ENCODE measurements at places on chromosomes 6 and 20.

- DNase-seq = no peak
These were observed 31.7 kb downstream of the PLEKHG1 start for GRCh38 chr6:150631283-150631983.

DNA sequence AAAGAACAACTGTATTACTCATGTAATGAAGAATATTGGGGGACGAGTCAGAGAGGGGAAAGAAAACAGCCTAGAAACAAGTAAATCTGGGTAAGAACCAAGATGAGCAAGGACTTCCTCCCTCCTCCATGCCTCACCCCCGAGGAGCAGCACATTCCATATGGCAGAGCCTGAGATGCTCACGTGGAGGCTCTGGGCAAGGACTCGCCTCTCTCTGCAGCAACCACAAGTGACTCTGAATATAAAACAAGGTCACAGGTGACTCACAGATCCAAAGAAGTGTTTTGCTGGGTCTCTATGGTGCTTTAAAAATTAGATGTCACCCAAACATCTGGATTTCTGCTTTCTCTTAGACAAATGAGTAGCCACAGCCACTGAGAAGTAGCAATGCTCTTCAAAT lies 453.0 kb upstream of the SULF2 start:
- no peak for DNase-seq

DNA sequence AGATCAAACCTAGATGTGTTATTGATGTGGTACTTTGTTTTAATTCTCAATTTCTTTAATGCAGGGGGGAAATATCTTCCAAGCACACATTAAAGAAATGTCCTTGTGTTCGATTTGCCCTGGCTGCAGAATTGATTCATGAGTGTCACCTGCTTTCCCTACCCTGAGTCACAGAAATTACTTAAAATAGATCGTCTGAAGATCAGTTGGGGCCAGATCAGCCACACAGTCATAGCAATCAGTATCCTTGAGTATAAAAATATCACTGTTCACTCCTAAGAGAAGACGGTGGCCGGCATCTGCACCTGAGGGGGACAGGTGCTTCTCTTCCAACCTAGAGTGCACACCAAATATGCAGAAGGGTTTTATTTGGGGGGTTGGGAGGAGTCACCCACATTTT lies 115.2 kb upstream of the RIN2 start:
- no peak for DNase-seq

- DNase-seq = no peak
These were observed 103.0 kb downstream of the NOL4L start for GRCh38 chr20:32482143-32482441.

DNA sequence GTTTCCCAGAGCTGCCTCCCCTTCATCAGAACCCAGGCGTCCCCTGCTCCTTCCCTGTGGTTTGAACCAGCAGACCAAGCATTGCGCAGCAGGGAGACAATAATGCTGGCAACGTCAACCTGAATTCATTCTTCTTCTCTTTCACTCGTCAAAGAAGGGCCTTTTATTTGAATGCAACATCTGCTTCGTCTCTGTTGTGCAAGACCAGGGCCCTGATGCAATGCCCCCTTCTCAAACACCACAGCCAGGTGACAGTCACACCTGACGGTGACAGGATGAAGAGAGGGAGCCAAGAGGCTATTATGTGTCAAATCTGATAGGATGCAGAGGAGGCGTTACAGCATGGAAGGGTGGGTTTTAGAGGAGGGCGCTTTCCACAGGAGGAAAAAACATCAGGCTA lies 8.0 kb downstream of the INSM1 start:
- DNase-seq = no peak

GRCh38 chr6:26187981-26188635 lies 100.9 kb downstream of the HFE start:
- no peak for DNase-seq

DNA sequence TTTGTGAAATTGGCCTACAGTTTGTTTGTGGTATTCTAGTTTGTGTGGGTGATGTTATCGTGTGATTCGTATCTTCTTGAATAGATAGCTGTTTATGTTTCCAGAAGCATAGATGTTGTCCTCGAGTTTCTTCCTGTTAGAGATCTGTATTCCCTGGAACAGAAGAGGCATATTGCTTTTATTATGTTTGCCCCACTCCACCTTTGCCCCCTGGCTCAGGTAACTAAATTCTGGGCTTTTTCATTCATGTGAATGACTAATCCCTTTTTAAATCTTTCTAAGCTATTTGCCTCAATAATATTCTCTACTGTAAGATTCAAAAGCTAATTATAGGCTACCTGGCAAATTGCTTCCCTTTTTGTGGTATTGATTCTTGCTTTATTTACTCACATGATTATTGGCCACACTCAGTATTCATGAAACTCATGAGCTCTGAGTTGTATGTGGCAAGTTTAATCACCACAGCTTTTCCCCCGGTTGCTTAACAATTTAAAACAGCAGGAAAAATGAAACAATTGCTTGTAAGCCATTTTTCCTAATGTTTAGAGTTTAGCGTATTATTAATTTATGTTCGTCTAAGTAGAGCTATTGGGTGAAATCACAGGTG lies 12.6 kb downstream of the RNF217 start:
- no peak for DNase-seq

DNA sequence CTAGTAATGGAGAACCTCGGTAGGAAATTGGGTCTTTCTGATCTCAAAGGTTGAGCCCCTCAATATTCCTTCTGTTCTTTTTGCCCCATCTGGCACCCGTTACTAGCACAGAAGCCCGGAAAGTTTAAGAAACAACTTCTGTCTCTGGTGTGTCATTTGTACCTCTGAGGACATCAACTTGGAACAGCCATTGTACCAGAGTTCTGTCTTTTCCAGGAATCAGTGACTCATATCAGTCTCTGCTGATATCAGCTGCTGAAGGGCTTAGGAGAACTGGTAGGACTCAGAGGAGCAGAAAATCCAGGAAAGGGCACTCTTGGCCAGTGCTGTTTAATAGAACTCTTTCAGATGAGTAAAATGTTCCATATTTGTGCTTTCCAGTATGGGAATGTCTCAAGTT lies 78.3 kb upstream of the CHD6 start:
- DNase-seq = no peak

DNA sequence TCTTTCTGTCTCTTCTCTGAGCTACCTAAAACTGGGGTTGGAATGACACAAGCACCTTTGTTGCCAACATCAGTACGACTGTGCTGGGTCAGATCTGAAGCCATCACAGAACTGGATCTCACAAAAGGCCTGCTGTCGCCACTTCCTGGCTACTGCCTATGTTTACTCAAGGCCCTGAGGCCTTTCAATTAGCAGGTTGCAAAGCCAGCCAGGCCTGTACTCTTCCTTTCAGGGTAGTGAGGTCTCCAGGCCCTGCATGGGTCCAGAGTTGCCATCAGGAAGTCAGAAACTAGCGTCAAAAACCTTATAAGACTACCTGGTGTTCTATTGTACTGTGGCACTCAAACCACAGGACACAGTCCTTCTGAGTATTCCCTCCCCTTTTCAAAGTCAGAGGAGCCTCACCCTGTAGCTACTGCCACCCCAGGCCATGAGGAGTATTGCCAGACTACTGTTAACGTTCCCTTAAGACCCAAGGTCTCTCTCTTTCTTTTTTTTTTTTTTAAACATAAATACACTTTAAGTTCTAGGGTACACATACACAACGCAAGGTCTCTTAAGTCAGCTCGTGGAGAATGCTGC lies 937.4 kb upstream of the GJE1 start:
- DNase-seq = no peak

DNA sequence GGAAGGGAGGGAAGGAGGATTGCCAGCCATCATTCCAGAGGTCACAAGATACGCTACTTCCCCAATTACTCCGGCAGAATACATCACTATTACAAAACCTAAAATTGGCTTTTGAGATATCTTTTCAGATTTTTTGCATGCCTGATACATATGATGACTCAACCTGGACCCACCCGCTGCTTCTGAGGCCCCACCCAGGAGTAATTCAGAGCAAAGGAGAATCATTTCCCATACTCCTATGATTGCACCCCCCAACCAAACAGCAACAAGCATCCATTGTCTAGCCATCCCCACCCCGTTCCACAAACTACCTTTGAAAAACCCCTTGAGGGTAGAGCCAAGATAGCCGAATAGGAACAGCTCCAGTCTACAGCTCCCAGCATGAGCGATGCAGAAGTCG lies 163.5 kb upstream of the GJE1 start:
- no peak for DNase-seq

DNA sequence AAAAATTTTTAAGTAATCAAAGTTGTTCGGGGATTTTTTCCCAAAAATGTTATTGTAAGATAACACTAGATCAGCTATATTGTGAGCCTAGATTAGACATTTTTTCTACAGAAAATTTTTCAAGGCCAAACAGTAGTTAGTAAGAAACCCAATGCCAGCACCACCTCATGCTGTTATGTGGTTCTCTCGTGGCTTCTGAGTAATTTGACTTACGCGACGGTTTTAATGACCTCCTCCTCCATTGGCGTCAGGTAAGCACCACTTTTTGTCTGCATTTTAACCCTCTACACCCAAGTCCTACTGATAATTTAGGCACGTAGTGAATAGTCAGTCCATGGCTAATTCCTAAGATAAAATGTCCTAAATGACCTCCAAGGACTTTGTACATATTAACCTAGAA lies 9.7 kb downstream of the RPS6KA2 start:
- DNase-seq = no peak

- no peak for DNase-seq
These were observed 23.6 kb downstream of the PDSS2 start for GRCh38 chr6:107435798-107436197.

- no peak for DNase-seq
These were observed 385.7 kb upstream of the CITED2 start for GRCh38 chr6:139760128-139760527.

- no peak for DNase-seq
These were observed 42.7 kb upstream of the GCNT2 start for GRCh38 chr6:10478187-10479040.
